ENCODE measurements at places on chromosomes 2 and 18.

DNA sequence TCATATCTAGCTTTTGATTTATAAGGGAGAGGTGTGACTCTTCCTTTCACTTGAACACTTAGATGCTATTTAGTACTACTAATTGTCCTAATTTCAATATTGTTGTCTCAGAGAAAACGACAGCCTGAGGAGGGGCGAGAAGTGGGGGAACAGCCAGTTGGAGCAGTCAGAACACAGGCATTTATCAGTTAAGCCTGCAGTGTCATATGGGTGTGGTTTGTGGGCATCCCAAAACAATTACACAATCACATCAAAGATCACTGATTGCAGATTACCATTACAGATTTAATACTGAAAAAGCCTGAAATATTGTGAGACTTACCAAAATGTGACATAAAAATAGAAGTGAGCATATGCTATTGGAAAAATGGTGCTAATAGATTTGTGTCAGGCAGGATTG, 15.8 kb downstream of the TMEM131 start:
- no peak for DNase-seq

- DNase-seq: no peak
Observed at GRCh38 chr2:224063298-224063648, 24.2 kb upstream of the SERPINE2 start.

DNA sequence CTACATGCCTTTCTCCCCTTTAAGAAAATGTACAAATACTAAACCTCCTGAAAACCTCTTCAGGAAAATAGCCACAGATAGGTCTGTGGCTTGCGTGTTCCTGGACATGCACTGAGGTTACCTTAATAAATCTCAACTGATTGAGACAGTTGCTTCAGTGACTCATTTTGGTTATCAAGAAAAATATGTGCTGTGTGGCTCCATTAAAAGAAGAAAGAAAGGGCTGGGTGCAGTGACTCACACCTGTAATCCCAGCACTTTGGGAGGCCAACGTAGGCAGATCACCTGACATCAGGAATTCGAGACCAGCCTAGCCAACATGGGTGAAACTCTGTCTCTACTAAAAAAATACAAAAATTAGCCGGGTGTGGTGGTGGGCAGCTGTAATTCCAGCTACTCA, 27.1 kb downstream of the CREG2 start:
- DNase-seq: no peak

DNA sequence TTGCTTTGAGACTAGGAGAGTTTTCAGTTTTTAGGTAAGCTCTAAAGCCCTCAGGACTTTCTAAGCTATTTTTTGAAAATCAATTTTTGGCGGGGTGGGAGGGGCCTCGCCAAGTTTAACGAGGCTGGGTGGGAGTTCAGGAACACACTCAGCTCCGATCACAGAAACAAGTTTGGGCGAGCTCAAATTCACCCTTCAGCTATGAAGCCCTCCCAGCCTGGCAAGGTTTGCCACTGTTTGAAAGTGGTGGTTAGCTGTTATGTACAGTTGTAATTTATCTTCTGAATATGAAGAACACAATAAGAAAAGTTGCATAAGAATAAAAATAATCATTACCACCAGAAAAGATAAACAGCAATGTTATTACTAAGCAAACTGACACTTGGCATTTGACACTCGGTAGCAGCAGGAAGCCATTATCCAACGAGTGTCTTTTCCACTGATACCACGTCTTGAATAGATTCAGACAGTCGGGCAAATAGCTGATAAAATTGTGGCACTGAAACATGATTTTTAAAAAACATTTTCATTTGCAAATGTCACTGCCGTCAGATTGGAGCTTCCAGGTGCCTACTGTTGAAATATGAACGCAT, 59.8 kb downstream of the KCTD1 start:
- DNase-seq: no peak

DNA sequence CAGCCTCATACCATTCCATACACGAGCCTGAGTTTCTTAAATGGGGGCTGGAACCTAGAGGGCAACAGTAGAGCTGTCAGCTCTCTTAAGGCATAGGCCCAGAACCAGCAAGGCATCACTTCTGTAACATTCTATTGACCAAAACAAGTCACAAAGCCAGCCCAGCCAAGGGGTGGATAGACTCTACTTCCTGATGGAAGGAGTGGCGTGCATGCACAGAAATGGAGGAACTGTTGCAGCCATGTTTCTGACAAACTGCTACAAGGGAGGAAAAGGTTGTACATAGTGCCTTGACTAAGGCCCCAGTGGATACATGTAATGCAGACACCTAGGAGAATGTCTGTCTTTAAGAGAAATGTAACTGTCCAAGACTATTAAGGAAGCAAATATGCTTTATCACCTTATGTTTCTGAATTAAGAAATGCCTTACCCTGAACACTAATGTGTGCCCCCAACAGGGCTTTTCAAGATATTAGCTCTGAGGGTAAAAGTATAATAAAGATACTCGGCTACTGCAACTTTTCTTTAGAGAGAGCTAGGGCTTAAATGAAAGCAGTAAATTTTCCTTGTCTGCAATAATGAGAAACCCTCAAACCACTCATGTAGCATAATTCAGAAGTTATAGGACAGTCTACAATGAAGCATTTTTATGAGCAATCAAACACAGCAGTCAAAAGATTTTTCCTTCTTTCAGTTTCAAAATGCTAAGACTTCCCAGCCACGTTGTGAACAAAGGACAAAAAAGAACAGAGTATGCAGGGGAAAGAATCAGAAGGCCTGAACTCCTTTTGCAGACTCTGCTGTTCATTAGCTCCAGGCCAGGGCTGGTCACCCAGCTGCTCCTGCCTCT, 35.1 kb upstream of the CDC42EP3 start:
- DNase-seq: no peak

GRCh38 chr2:132560562-132560961, 109.4 kb downstream of the LYPD1 start:
- DNase-seq: no peak

DNA sequence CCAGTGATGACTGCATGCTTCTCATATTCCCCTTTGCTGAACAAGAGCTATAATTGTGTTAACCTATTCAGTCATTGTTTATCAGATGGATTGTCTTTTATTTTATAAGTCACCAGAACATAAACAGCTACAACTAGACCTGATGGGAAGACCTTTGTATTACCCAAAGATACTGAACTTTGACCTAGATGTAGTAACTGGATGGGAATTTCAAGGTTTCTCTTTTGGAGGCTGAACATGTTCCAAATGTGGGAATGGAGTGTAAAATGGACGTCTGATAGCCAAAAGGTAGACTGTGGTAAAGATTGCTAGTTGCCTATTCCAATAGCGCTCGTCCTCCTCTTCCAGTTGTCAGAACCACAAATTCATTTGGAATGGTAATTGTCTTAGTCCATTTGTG, 56.4 kb upstream of the ST3GAL5 start:
- DNase-seq: no peak

DNA sequence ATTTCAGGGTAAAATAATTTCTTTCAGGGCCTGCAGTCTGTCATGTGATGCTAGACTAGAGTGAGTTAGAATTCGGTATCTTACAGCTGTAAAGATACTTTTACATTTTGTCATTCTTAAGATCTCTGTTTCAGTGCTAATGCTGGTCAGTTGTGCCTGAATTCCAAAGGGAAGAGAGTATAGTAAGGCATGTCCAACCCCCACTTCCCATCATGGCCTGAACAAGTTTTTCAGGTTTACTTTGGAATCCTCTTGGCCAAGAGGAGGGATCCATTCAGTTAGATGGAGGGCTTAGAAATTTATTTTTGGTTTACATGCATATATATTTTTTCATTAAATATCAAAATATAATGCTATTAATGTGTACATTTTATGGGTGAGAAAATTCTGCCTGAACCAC, 596.6 kb downstream of the XIRP2 start:
- DNase-seq: no peak

DNA sequence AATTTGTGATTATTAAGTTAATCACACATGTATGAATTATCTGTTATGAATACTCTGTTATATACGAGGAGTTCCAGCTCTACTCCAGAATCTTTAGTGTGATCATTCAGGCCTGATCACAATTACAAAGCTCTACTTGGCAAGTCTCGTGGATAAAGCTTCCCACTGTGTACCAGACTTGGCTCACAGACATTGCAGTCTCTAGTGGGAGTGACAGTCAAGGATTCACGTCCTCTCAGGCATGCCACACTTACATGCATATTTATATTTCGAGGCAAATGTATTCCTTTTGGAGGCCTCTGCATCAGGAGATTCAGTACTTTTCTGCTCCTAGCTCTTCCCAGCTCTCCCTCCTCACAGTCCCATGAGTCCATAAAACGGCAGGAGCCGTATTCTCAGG, 403.4 kb upstream of the CDH7 start:
- DNase-seq: no peak

DNA sequence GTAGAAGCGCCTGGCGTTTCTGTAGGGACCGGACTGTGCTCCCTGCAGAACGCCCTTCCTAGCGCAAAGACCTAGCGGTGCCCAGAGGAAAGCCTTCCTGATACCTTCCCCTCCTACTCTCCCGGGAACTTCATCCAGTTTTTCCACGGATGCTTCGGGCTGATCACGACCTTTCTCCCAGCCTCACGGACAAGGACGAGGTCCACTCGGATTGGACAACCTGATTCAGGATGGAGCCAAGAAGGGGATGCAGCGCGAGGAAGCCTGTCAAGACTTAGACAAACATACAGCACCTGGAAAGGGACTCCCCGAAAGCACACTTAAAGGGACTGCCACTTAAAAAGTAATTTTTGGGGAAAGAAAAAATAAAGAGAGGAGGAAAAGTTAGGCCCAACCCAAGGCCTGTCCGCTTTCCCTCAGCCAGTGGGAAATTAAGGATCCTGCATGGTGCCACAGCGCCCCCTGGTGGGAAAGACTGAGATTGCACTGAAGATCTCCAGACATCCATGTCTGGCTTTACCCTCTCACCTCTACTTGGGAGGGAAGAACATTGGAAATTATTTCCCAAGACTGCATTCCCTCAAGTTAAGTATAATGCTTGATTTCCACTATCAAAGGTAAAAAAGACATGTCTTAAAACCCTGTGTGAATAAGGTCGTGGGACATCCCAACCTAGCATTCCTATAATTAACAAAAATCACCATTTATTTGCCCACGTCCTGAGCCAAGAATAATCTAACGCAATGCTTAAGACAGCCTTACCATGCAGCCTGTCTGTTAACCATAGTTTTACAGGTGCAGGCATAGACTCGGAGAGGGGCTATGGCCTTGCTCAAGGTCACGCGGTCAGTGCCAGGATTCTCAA, 13.4 kb upstream of the COPS8 start:
- DNase-seq: peak; percentile 59

GRCh38 chr2:42878581-42878980, 86.2 kb upstream of the HAAO start:
- DNase-seq: no peak

DNA sequence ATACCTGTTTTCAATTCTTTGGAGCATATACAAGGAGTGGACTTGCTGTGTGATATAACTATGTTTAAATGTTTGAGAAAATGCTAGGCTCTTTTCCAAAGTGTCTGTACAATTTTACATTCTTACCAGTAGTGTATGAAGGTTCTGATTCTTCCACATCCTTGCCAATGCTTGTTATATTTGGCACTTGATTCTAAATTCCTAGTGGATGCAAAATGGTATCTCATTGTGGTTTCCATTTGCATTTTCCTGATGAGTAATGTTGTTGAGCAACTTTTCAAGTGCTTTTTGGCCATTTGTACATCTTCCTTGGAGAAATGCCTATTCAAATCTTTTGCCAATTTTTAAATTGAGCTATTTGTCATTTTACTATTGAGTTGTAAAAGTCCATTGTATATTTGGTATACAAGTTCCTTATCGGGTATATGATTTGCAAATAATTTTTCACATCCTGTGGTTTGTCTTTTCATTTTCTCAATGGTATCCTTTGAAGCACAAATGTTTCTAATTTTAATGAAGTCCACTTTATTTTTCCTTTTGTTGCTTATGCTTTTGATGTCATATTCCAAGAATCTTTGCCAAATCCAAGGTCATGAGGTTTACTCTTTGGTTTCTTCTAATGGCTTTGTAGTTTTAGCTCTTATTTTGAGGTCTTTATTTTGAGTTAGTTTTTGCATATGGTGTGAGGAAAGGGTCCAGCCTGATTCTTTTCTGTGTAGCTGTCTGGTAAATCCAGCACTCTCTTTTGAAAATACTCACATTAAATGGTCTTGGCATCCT, 33.2 kb upstream of the CWC22 start:
- DNase-seq: no peak

- DNase-seq: no peak
Observed at GRCh38 chr2:68176657-68177056, 19.0 kb downstream of the PNO1 start.

DNA sequence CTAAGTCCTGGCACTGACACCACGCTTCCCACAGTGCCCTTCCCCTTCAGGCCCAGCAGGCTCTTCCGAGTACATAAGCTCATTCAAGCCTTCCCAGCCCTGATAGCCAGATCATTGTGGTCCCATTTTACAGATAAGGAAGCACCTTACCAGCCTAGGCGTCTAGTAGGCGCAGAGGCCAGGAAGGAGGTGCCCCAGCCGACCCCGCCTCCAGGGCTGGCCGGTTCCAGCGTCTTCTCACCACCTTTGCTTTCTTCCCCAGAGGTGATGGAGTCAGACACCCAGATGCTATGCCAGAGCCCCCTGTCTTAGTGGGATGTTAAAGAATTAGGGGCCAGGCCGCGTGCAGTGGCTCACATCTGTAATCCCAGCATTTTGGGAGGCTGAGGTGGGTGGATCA, 28.9 kb upstream of the EFHD1 start:
- no peak for DNase-seq

GRCh38 chr2:173568054-173568453, 213.4 kb downstream of the CDCA7 start:
- DNase-seq: no peak

- no peak for DNase-seq
Observed at GRCh38 chr2:63842149-63843061, 709 bp downstream of the UGP2 start.

- no peak for DNase-seq
Observed at GRCh38 chr2:101120124-101120996, 30.8 kb downstream of the TBC1D8 start.

GRCh38 chr18:64720781-64721464, 572.0 kb upstream of the LINC00305 start:
- no peak for DNase-seq

- no peak for DNase-seq
Observed at GRCh38 chr2:133711201-133711600, 142.9 kb upstream of the NCKAP5 start.

DNA sequence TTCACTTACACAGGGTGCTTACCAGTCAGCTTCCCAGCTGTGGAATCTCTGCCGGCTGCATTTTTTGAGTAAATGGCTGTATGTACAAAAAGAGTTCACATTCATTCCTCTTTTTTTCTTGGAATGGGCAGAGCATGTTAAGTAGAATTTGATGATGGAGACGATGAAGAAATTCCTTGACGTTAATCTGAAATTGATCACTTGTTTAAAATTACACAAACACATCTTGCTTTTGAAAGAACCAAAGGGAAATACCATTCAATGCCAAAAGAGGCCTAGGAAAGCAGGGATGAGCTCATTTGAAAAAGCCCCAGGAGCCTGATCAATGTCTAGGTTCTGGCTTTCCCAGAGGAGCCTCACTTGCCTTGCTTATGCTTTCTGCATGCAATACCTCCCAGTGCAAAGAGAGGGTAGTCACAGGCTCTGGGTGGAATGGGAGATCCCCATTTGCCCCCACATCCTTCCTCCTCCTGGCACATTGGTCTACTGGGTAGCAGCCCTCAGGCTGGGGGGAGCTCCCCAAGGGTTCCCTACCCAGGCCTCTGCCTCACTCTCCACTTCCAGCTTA, 12.3 kb upstream of the SMAD7 start:
- DNase-seq: no peak

GRCh38 chr2:231339316-231339715, 56.2 kb upstream of the B3GNT7 start:
- no peak for DNase-seq

- no peak for DNase-seq
Observed at GRCh38 chr2:19607400-19607799, 249.0 kb upstream of the OSR1 start.

- DNase-seq: no peak
Observed at GRCh38 chr2:72361042-72361441, 213.4 kb upstream of the CYP26B1 start.
